ENCODE measurements at places on chromosomes 5 and 9.

- DNase-seq, result no peak
Measured at GRCh38 chr5:112534611-112535255, 115.7 kb upstream of the EPB41L4A start.

DNA sequence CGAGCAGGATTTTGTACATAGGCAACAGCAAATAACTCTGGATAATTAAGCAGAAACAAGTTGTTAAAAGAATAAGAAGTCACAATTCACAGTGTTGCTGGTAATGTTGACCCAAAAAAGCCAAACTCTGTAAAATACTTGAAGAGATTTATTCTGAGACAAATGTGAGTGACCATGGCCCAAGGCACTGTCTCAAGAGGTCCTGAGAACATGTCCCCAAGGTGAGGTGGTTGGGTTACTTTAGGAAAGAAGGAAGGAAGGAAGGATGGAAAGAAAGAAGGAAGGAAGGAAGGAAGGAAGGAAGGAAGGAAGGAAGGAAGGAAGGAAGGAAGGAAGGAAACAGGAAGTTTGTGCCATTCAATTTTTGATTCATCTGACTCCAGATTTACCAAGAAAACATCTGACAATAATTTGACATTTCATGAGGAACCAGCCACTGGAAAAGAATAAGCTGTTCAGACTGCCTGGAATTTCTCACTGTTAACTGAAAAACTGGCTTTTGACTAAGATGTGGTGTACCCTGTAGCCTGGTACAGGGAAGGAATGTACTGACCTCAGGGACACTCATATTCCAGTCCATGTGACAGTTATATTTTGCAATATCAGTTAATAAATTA, 295.9 kb upstream of the TNC start:
- peak; percentile 17 for DNase-seq

DNA sequence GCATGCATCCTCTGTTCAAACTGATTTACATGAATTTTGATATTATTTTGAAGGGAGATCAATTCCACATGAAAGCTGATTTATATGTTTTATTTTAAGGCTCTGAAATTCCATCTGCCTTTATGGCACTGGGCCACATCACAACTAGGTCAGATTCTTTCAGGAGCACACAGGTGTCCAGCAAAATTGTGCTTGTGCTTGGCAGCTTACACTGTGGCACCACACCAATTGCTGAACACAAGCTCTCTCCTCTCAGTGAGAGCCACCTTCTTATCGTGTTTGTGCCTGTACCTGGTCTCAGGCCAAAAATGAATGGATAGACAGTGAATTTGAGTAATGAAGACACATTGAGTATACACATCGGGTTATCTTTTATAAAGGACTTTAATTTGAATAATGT, 200.4 kb downstream of the CDH10 start:
- DNase-seq, result no peak

- peak; percentile 79 for DNase-seq
Measured at GRCh38 chr5:143229896-143230675, 173.4 kb downstream of the NR3C1 start.

- DNase-seq, result no peak
Measured at GRCh38 chr5:138819081-138819480, 56.1 kb downstream of the LRRTM2 start.

DNA sequence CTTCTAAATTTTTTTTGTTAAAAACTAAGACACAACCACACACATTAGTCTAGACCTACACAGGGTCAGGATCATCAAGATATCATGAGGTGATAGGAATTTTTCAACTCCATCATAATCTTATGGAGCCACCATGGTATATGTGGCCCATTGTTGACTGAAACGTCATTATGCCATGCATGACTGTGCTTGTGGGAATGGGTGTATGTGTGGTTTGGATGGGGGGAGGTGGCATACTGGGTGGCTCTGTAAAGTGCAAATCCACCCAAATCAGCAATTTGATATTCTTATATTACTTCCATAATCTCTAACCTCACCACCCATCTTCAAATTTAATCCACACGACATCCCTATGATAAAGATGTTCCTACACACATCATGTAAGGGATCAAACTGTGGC, 21.0 kb downstream of the ADRB2 start:
- no peak for DNase-seq

GRCh38 chr9:127105805-127106465, 16.5 kb downstream of the ANGPTL2 start:
- no peak for DNase-seq

DNA sequence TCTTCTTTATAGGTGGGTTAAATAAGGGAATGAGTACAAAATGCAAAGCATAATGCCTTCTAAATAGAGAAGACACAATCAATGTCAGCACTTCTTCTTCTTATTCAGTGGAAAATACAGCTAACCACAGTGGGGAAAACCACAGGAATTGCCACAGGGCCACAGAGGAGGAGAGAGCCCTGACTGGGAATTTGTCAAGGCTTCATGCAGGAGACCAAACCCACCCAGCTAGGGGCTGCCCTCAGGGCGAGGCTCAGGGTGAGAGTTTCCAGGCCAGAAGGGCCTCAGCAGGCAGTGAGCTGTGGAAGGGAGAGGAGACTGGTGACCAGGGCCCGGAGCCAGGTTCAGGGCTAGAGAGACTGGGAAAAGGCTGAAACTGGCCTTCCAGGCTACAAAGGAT, 279.1 kb downstream of the MSX2 start:
- no peak for DNase-seq

DNA sequence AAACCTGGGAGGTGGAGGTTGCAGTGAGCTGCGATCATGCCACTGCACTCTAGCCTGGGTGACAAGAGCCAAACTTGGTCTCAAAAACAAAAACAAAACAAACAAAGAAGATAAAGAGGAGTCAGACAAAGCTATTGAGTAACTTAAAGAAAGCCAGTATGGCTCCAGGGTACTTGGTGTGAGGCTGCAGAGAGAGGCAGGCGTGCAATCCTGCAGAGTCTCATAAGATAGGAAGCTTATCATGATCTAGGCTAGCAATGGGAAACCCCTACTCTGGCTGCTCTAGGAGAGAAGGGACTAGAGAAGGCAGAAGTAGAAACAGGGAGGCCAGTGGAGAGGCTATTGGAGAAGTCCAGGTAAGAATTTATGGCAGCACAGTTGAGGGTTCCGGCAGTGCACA, 42.0 kb downstream of the ARRDC3 start:
- DNase-seq, result no peak

- DNase-seq, result no peak
Measured at GRCh38 chr9:114155995-114156656, 789 bp downstream of the COL27A1 start.

DNA sequence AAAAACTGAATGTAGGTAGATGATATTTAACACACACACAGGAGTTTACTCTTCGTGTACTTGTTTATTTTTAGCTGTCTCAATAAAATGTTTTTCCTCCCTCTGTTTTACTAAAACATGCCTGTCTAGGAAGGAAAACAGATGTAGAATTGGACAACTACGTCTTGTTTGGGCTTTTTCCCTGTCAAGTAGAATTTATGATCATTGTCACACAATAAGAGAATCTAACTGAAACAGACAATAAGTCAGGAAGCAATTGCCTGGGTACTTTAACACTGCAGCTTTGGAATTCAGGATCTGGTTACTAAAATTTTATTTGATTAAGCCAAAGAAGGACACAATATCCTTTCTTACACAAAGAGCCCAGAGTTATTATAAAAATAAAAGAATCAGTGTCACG, 164.2 kb downstream of the ZDHHC21 start:
- no peak for DNase-seq

Measured in fibroblast of upper back skin (primary cell).